ENCODE measurements at places on chromosomes 7 and 10.

- no peak for DNase-seq
Observed at GRCh38 chr10:27658788-27659187, 86.8 kb downstream of the MKX start.

- no peak for DNase-seq
Observed at GRCh38 chr7:133609806-133610205, 356.9 kb downstream of the EXOC4 start.

DNA sequence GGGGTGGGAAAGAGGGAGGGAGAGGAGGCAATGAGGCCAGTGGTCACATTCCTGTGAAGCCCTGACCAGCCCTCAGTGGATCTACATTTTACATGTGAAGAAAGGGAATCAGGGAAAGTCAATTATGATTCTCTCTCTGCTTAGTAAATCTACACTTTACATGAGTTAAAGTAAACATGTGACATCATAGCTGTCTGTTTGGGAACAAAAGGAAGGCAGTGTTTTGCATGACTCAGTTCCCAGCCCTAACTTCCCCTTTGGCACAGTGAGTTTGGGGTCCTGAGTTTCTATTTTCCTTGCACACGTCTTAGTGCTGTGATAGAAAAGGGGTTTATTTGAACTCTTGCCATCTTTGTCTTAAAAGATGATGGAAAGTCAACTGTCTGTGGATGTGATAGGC, 615.1 kb downstream of the SDK1 start:
- peak; percentile 56 for DNase-seq

DNA sequence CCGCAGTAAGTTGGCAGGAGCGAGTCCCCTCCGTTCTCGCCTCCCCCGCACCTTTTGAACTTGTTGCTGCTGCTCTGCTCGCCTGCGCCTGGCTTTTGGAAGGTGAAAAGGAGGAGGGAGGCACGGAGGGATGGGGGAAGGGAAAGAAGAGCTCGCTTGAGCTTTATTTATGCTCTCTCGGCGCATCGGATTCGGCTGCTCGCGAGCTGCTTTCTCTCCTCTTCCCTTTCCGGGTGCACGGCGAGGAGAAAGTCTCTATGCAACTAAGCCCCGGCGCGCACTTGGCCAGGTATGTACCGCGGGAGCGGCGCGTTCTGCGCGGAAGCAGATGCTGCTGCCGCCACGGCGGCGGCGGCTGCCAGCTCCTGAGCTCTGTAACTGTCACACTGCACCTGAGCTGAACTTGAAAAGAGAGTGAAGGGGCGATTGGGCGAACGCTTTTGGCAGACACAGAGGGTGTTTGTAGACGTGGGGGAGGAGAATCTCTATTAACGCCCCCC, 551 bp downstream of the KCND2 start:
- DNase-seq, result no peak

DNA sequence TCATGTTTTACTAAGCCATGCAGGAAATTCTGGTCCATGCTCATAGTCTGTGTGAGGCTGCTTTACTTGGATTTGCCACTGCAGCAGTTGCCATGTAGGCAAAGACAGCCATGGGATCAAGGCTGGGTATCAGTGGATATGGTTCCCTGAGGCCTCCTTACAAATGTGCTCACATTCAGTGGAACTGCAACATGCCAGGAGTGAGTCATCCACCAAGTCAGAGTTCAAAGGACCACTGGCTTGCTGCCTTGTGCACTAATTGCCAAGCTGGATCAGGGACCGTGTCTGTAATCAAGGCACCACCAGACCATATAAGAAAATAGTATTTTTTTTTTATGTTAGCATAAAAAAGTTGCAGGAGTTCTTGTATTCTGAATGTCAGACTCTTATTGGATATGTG, 101.0 kb downstream of the CDCA7L start:
- DNase-seq, result no peak

GRCh38 chr7:44972562-44972961, 6.3 kb downstream of the MYO1G start:
- no peak for DNase-seq

GRCh38 chr10:118832241-118832651, 77.5 kb upstream of the CACUL1 start:
- DNase-seq, result peak; percentile 91

DNA sequence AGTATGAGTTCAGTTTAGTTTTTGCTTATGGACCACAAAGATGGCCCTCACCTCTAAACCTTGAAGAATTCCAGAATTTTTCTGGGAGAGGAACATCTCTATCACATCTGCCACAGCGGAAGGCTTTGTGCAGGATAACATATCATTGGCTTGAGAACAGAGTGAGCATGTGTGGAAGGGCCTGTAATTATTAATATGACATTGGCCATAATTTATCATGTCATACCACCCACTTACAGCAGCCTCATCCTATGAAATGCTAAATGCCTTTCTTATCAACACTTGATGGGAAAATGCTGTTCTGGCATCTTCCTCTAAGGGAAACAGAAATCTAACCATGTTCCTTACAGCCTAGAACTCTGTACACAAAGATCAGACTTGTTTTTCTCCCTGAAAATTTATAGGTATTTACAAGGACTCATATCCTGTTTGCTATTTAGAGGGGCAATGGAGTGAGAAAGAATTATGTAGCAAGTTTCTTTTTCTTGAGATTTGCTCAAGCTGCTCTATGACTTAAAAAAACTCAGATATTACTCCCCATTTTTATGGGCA, 817.3 kb downstream of the LRMDA start:
- DNase-seq, result no peak
